ENCODE measurements at places on chromosomes 1 and 21.

- no peak for DNase-seq
These were observed 57.5 kb downstream of the DIPK1A start for GRCh38 chr1:92903765-92904164.

DNA sequence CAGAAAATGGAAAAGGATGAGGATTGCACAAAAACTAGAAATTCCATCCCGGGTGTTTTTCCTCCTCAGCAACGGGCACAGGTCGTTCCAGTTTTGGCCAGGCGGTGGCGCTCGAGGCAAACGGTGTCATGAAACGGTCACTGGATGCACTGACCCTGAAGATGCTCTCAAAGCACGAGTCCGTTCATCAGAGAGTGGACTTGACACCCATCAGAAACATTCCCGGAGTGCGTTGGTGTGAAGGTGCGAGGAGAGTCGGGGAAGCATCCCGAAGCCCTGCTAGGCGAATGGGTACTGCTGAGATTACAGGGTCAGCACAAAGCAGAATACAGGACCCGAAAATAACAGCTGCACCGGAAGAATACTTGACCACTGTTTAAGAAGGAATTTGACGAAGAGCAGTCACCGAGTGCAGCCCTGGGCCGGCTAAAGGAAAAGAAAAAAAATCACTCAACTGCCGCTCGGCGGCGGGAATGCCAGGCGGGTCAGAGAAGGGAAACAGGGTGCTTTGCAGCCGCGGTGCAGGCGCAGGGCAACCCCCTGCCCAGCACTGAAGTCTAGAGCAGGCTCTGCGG is 71.7 kb upstream of the ETS2 start:
- peak; percentile 40 for DNase-seq

DNA sequence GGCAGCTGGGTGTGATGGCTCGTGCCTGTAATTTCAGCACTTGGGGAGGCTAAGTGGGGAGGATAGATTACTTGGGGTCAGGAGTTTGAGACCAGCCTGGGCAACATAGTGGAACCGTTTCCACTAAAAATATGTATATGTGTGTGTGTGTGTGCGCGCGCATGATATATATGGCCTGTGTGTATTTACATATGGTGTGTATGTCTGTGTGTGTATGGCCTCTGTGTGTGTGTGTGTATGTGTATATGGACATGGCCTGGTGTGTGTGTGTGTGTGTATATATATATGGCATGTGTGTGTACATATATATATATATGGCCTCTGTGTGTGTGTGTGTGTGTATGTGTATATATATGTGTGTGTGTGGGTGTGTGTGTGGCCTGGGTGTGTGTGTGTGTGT is 16.0 kb upstream of the SLC2A7 start:
- DNase-seq: no peak

GRCh38 chr1:45536886-45537285 is 13.7 kb upstream of the AKR1A1 start:
- no peak for DNase-seq

DNA sequence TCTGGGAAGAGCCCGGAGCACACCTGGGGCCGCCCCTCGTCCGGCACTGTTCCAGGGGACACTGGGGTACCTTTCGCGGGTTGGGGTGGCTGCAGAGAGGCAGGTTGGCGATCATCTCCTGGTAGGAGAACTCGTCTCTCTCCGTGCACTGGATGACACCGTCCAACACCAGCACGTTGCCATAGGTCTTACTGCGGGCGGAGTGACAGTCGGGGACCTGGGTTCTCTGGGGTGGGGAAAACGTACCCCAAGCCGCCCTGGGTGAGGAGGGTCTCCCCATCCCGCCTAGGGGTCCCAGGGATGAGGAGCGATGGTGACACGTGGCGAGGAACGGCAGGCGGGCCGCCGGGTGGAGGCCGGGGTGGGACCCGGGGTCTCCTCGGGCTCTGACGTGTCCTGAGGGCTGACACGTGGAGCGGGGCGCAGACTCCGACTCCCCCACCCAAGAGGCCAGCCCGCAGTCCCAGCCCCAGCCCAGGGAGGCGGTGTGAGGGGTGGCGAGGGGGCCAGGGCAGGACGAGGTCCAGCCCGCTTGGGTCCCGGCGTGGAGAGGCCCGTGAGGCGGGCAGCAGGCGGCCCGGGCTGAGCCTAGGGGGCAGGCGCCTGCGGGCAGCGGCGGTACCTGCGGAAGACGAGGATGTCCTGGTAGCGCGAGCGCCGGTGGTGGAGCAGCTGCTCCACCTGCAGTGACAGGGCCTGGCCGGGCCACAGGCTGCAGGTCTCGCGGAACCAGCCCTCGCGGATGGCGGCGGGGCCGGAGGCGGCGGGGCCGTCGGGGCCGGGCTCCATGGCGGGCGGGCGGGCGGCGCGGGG is 457 bp downstream of the SRM start:
- DNase-seq: no peak

GRCh38 chr1:203929741-203930309 is 68.4 kb downstream of the SNRPE start:
- no peak for DNase-seq

GRCh38 chr1:30473922-30474817 is 249.2 kb downstream of the MATN1 start:
- no peak for DNase-seq

- DNase-seq: no peak
These were observed 352.0 kb downstream of the HHIPL2 start for GRCh38 chr1:222195857-222196256.

- peak; percentile 90 for DNase-seq
These were observed 29.1 kb upstream of the C21orf91 start for GRCh38 chr21:17848228-17848627.

DNA sequence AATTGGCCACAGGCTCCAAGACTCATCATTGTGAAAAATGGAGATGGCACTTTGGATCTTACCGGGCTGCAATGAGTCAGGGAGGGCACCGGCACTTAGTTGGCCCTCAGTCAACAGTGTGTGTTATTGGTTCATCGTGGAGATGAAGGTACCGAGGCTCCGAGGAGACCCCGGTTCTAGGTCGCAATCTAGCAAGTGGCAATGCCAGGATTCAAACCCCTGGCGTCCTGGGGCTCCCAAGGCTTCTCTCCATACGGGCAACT is 49.0 kb upstream of the ACOT11 start:
- no peak for DNase-seq

- DNase-seq: no peak
These were observed 624 bp downstream of the SLC41A1 start for GRCh38 chr1:205812271-205812877.

DNA sequence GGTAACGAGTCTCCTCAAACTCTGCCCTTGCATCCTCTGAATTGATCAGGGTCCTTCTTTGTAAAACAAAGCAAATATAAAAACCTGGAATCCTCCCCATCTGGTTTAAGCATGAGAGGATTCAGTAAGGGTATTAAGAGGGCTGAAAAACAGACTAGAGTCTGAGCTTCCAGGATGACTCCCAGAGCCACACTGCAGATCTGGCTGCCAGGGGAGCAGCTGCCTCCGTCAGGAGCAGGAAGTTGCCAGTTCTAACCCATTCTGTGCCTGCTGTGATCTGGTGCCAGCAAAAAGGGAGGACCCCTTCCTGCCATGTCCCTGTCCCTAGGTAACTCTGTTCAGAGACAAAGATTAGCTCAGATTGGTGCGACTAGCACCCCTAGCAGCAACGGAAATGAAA is 27.5 kb downstream of the SERTAD4 start:
- no peak for DNase-seq

- no peak for DNase-seq
These were observed 169.1 kb downstream of the PRDM16 start for GRCh38 chr1:3237994-3238702.

- DNase-seq: no peak
These were observed 167.3 kb downstream of the PDE4B start for GRCh38 chr1:65959896-65960567.

GRCh38 chr1:3473381-3473844 is 18.9 kb downstream of the ARHGEF16 start:
- DNase-seq: peak; percentile 61

- no peak for DNase-seq
These were observed 43.8 kb downstream of the CD53 start for GRCh38 chr1:110916669-110917306.

GRCh38 chr1:59243978-59244377 is 52.9 kb upstream of the FGGY start:
- DNase-seq: no peak

GRCh38 chr1:88098881-88099280 is 585.2 kb upstream of the PKN2 start:
- DNase-seq: no peak

GRCh38 chr1:29269382-29269781 is 33.1 kb downstream of the PTPRU start:
- no peak for DNase-seq

All from skeletal muscle cell (primary cell).